Suprapubic skin (tissue), 4 donors: ENCODE measurements at places on chromosomes 6 and 20. TPM values are rescaled to one million over a fixed set of nuclear protein-coding genes. Genes with fewer than 3 reads are reported as not detected.

GSTA1 gene
- total RNA-seq, result not detected

ENPP5 gene
- 4.5 TPM for total RNA-seq

RFX6 gene
- not detected for total RNA-seq

C6orf58 gene
- total RNA-seq, result not detected

CCM2L gene
- total RNA-seq, result 0.62 TPM

LRRC73 gene
- 0.42 TPM for total RNA-seq
